DMS79 (cell line): ENCODE measurements at places on chromosomes 1 and 21.

DNA sequence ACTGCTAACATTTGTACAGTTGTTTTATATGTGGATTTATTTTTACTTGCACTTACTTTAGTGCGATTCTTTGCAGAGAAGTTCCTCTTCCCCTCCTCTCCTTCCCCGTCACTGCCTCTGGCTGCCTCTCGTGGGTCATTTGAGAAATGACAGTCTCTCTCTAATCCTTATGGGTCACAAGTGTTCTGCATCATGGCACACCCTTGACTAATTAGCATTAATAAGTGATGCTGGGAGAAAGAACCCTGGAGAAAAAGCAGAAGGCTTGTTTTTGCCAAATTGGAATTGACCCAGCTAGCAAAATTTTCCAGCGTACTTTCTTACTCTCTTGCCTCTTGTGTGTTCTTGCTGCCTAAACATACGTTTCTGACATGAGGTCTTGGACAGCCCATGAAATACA is 301.2 kb downstream of the DUSP10 start:
- peak; percentile 62 for DNase-seq

DNA sequence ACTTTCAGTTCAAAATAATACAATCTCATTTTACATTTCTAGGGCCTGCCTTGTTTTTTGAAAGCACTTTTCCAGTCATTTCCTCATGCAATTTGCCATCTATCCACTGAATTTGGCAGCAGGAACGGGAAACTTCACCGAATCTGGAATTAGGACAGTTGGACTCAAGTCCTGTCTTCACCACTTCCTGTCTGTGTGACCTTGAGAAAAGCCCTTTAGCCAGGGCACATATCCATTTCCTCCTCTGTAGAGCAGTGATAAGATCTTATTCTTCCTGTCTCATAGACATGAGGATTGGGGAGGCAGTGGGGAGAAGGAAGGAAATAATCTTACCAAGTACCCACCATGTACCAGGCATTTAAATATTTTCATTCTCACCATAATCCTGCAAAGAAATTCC is 12.0 kb downstream of the VAV3 start:
- DNase-seq, result no peak

DNA sequence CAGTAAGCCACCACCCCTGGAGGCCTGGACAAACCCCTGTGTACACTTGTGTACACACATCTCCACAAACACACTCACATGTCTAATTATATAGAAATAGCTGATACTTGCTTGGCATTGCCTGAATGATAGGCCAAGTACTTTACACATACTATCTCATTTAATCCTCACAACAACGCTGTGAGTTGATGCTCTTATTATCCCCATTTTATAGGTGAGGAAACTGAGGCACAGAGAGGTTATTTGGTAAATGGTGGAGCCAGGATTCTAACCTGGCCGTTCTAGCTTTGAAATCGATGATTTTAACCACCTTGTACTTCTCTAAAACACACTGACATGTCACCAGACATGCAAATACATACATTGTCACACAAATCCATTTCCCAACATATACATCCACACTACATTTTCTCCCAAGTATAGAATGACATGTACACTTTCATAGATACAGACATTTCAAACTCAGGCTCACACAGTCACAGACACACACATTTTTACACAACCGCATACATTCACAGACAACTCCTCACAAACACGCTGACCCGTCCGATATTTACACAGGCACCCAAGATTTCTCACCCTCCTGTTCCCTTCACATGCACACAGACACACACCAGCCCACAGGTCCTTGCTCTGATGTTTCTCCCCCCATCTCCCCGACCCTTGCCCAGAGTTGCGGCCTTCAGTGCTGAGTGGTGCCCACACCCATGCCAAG is 3.2 kb downstream of the ARHGEF19 start:
- no peak for DNase-seq

GRCh38 chr1:27862671-27863537 is 9.4 kb upstream of the THEMIS2 start:
- no peak for DNase-seq

DNA sequence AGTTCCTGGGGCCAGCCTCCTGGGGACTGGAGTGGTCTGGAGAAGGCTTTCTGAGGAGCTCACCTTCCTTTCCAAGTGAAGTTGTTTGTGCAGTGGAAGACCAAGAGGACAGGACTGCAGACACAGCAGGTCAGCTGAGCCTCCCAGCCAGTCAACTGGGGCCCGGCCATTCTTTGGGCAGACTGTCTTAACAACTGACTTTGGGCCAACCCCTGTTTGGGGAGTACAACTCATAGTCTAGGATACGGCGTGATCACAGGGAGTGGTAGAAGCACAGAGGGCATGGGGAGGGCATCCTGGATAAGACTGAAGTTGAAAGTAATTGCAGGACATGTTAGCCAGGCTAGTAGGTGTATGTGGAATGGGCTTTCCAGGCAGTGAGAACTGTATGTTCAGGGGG is 50.3 kb downstream of the PGM1 start:
- no peak for DNase-seq

DNA sequence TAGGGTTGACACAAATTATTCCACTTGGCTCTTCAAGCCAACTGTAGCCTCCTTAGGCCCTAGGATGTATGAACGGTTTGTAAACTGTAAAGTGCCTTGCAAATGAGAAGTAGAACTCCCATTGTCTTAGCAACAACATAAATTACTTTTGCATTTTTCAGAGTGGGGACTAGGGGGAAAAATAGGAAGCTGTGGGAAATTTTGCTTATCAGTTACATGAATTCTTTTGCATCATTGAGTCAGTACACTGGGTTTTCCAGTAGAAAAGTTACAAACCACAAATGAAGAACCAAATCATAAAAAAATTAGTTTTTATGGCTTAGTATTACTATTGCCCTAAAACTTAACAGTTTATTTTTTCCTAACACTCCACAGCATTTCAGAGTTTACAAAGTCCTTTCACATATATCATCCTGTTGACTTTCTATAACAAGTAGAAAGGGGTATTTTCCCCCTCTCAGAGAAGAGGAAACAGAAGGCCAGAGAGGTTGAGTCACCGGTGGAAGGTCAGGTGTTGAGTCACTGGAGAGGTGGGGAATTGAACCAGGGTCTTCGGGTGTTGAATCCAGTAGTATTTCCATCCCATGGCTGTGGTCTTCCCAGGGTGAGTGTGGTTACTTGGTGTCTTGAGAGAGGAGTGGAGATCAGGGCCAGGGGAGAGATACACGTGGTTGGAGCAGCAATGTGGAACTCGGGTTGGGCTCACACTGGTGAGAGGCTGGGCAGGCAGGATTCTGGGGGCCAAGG is 71.9 kb upstream of the USP24 start:
- no peak for DNase-seq

- DNase-seq, result no peak
These were observed 27.6 kb downstream of the NUP133 start for GRCh38 chr1:229480495-229480894.

DNA sequence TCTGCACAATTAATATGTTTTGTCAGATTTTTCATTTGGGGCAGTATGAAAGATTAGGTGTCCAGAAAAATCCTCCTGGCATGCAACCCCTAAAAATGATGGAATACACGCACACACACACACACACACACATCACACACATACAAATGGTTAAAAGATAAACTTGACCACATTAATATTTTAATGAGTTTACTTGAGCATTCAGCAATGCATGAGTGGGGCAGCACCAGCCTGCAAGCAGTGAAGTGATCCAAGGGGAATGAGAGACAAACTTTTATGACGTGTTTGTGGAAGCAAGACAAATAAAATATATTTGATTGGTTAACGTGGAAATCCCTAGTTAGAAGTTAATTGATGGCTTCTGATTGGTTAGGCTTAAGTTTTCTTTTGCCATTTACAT is 29.1 kb upstream of the SOAT1 start:
- DNase-seq, result no peak

DNA sequence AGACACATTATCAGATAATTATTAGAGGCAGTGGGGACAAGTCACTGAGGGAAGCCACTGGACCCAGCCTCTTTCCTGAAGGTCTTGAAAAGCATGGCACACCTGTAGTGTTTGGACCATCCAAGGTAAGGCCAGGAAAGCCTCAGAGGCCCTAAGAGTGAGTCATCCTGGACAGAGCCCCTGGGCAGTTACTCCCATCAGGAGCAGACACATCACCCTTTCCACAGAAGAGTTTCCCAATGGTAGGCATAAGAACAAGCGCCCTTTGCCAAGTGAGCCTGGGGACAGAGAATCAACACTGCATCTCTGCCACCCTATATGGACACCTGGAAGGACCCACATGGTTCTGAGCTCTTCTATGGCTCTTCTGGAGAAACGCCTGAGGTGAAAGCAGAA is 136.0 kb downstream of the PLXNA2 start:
- DNase-seq, result no peak

DNA sequence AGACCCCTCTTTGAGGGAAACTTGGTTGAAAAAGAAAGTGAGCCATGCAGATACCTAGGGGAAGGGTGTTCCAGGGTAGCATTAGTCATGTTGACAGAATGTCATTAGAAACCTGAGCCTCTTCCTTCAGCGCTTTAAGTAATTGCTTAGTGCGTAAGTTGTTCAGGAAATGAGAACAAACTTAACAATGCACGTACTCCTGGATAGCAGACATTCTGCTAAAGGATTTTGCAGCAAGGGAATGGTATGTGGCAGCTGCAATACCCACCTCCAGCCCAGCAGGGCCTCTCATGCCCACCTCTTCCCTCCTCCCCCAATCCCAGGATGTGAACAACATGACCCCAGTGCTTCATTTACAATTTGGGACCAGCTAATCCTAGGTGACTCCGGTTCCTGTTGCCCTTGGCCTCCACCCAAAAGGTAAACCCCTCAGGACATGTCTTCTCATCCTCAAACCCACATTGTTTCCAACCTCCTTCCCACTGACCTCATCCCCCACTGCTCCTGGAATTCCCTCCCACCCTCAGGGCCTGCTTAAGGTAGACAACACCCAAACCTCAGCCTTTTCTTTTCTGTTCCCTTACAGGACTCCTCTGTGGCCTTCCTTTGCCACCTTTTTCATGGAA is 98.0 kb upstream of the BCAR3 start:
- no peak for DNase-seq

DNA sequence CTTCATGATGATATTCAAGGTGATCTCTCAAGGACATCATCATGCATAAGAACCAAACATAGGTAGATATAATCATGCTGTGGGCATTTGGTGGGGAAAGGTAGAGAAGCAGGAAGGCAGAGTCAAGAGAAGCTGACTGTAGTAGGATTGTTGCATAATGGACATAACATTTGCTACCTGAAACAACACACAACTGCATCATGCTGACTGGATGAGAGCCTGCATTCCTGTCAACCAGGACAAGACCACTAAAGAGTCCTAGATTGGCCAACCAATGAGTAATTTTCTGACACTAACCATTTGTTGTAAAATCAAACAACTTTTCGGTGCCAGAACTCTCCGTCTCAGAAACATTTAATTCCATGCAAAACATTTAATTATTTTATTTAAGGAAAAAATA is 377.2 kb downstream of the PLPP3 start:
- no peak for DNase-seq

- DNase-seq, result no peak
These were observed 97.9 kb upstream of the EDN2 start for GRCh38 chr1:41582351-41582750.

GRCh38 chr1:194940336-194941030 is 1667.8 kb downstream of the KCNT2 start:
- no peak for DNase-seq

GRCh38 chr1:162470216-162470615 is 27.4 kb upstream of the UHMK1 start:
- no peak for DNase-seq

DNA sequence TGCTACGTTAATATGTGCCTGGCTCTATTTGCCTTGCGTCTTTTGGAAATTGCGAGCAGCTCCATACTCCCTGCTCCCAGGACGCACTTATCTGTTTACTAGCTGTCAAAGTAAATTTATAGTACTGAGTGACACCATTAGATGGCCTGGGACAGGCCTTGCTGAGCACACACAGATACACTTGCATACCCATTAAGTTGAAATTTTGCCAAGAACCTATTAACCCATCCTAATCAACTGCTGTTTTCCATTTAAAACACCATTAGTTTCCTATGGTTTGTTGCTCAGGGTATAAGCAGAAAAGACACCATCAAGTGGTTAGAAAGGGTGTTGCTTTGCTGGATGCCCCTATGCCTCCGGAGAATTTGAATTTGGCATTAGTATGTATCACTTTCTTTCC is 187.3 kb downstream of the SLC44A5 start:
- DNase-seq, result no peak

GRCh38 chr21:38743772-38744529 is 61.8 kb upstream of the ETS2 start:
- no peak for DNase-seq

DNA sequence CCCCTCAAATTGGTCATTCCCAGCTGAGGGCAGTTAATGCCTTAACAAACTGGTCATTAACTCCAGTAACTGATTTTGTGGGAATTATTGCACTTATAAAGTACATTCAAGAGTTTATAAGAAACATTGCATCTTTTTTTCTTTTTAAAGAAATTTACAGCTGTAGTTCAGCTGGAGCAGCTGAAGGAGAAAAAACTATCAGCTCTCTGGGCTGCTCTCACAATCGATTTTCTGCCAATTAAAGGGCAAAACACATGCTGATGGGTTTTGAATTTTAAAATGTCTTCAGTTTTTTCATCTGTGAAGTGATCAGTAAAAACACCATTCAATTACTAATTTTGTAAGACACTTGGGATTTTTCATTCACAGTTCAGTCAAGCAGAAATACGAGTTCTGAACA is 74.7 kb downstream of the KIFAP3 start:
- no peak for DNase-seq

DNA sequence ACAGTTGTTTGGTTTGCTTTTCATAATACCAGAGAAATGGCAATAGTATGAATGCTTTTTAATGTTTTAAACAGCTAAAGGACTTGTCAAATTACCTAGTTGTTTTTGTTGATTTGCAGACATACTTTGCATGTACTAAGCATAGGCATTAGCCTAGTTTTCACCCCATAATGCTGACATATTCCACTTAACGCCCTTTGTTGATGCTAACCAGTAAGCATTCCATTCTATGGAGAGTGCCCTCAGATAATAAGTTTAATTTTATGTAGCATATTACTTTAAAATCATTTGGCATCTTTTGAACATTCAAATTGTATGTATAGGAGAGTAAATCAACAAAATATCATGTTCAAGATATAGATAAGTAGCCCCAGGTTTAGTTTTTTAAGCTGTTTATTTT is 32.5 kb downstream of the RGS21 start:
- DNase-seq, result no peak

DNA sequence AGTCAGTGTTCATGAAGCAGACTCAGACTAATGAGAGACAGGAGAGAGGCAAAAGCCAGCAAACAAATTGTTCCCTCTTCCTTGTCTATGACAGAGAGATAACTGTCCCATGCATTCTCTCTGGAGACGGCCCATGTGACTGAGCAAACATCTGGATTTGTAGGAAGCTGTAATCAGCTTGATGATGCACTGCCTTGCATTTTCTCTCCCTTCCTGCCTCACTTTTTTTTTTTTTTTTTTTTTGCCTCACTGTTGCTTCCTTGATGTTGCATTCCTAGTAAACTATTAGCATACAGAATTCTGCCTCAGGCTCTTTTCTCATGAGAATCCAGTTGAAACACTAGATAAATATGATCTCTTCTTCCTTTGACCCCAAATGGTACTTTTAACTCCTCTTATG is 134.5 kb downstream of the HHIPL2 start:
- DNase-seq, result no peak

- DNase-seq, result no peak
These were observed 89.5 kb upstream of the C1orf21 start for GRCh38 chr1:184297244-184297750.

- no peak for DNase-seq
These were observed 16.0 kb upstream of the PLEKHG5 start for GRCh38 chr1:6507461-6507911.

GRCh38 chr1:115670476-115671175 is 28.9 kb downstream of the VANGL1 start:
- peak; percentile 90 for DNase-seq
